Mammary epithelial cell (primary cell): ENCODE measurements at places on chromosomes 11 and 22. TPM values are rescaled to one million over a fixed set of nuclear protein-coding genes. Genes with fewer than 3 reads are reported as not detected.

The ISX gene
- not detected in 2 replicates for total RNA-seq

The ZDHHC8 gene
- total RNA-seq: 52.3 and 79.4 TPM in 2 replicates

The PAMR1 gene
- total RNA-seq: 118 TPM

The PARVA gene
- total RNA-seq: 57.7 TPM

The CD6 gene
- total RNA-seq: not detected

The HOATZ gene
- not detected for total RNA-seq

The TSPO gene
- total RNA-seq: 267 TPM

The ART5 gene
- not detected in 2 replicates for total RNA-seq

The RAB1B gene
- 79.5 TPM for total RNA-seq

The MPEG1 gene
- total RNA-seq: not detected

The SUSD2 gene
- total RNA-seq: 1.0 TPM

The RABL2B gene
- 25.9 and 28.9 TPM in 2 replicates for total RNA-seq

The JHY gene
- total RNA-seq: 7.7 TPM

The RAG2 gene
- total RNA-seq: not detected

The HBB gene
- not detected in 2 replicates for total RNA-seq

The PLXNB2 gene
- total RNA-seq: 122 TPM

The MMP11 gene
- total RNA-seq: 0.54 and 0.72 TPM in 2 replicates

The KLHL35 gene
- 3.7 TPM for total RNA-seq

The MS4A7 gene
- total RNA-seq: not detected in 2 replicates

The TRIM49 gene
- total RNA-seq: under 0.01 TPM

The RGL4 gene
- total RNA-seq: not detected

The GAB4 gene
- not detected for total RNA-seq

The ACRV1 gene
- total RNA-seq: not detected in 2 replicates

The HYOU1 gene
- total RNA-seq: 160 TPM

The GRIA4 gene
- not detected in 2 replicates for total RNA-seq

The APOA5 gene
- not detected for total RNA-seq
